ENCODE measurements at places on chromosomes 4 and X. TPM values are rescaled to one million over a fixed set of nuclear protein-coding genes. Genes with fewer than 3 reads are reported as not detected.

Gene PABPC5
- not detected for polyA plus RNA-seq

Gene GPR143
- not detected for polyA plus RNA-seq

Gene ARHGAP36
- polyA plus RNA-seq = not detected

Gene SYNPO2
- 0.24 TPM for polyA plus RNA-seq

Gene TRO
- 0.44 TPM for polyA plus RNA-seq

Gene UNC5C
- polyA plus RNA-seq = not detected

Gene PLAC1
- not detected for polyA plus RNA-seq

Gene TMPRSS11B
- polyA plus RNA-seq = not detected

Gene HSFX3
- polyA plus RNA-seq = not detected

Gene ARAP2
- 10.2 TPM for polyA plus RNA-seq

Gene HSFX4
- not detected for polyA plus RNA-seq

Gene DIPK2B
- polyA plus RNA-seq = not detected

Gene GPR173
- polyA plus RNA-seq = not detected

Gene CSAG1
- polyA plus RNA-seq = not detected

Gene FAM47E
- 0.57 TPM for polyA plus RNA-seq

DNA sequence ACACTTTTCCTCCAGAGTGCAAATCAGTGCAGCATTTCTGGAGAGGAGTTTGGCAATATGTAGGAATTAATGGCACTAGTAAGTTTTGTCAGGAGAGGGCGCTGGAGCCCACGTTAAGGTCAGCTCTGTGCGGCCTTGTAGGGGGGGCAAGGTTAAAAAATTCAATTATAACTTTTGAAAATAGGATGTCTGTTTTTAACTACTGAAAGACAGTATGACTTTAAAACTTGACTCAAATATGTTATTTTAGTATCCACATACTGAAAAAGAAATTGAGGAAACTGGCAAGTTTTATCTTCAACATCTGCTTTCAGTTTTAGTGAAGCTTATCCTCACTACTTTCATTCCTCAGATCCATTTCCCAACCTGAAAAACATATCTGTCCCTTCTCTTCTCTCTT is 30.9 kb upstream of the HSD17B13 start:
- DNase-seq = peak; percentile 16

- DNase-seq = no peak
These were observed 666 bp downstream of the CCDC158 start for GRCh38 chr4:76420188-76420761.

DNA sequence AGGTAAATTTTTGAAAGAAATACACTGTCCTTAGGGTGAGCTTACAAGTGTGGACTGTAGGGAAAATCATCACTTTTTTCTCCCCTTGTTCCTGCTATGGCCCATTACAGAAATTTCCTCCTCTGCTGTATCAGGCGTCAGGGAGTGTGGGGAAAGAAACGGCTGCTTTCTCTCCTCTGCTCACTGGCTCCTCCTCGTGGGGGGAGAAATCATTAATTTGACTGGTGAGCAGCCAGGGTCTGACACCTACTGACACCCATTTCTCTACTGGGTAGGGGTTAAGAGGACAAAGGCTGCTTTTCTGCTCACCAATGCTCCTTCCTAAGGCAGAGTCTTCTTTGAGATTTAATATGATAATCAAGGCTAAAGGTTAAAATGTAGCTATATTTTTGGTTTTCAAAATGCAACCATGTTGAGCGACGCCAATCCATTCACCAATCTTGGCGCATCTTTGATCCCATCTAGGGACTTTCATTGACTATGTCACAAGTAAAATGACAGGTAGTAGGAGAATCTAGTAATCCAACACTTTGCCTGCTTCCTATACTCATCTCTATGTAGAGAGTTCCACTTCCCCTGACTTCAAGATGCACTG is 25.1 kb downstream of the SETD7 start:
- DNase-seq = peak; percentile 45

- DNase-seq = no peak
These were observed 12.8 kb downstream of the ATXN3L start for GRCh38 chrX:13307041-13307440.

DNA sequence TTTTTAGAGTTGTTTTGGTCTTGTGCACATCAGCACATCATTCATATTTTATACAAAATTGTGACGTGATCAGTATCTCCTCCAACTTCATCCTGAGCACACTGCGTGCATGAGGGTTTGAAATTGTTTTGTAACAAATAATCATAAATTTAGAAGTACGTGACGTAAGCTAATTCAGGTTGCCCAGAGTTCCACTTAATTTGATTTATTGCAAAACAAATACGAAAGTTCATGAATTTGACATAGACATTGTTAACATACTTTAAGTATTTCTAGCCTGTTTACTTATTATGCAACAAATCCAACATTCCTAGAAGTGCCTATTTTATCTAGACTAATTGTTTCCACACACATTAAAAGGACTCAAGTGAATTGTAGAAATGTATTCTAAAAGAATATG is 48.3 kb downstream of the MAP7D3 start:
- DNase-seq = no peak

GRCh38 chrX:150062292-150063137 is 124.2 kb upstream of the EOLA2 start:
- DNase-seq = no peak

DNA sequence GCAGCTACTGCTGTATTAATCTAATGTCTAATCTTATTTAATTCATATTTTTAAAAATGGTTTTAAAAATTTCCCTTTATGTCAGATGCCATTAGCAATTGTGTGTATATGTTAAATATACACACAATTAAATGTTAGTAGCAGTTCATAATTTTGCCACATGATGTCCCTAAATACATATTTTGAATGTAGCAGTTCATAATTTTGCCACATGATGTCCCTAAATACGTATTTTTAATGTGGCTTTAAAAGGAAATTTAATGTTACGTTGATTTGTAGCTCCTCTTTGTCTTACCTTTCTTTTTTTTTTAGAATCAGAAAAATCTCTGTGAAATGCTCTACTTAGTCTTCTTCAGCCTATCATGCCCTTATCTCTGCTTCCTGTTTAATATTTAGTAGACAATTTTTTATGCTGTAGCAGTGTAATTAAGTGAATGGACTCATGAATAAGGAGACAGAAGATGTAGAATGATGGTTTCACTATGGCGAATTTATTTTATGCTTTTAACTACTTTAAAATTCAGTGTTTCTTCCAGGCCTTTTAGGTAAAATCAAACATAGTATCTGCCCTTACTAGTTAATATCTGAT is 26.1 kb downstream of the RBM46 start:
- peak; percentile 32 for DNase-seq

- DNase-seq = no peak
These were observed 46.2 kb downstream of the GPC4 start for GRCh38 chrX:133369065-133369464.

- DNase-seq = no peak
These were observed 369.6 kb downstream of the NAF1 start for GRCh38 chr4:162797108-162797507.

- DNase-seq = no peak
These were observed 244.3 kb downstream of the GPAT3 start for GRCh38 chr4:83780053-83780733.

DNA sequence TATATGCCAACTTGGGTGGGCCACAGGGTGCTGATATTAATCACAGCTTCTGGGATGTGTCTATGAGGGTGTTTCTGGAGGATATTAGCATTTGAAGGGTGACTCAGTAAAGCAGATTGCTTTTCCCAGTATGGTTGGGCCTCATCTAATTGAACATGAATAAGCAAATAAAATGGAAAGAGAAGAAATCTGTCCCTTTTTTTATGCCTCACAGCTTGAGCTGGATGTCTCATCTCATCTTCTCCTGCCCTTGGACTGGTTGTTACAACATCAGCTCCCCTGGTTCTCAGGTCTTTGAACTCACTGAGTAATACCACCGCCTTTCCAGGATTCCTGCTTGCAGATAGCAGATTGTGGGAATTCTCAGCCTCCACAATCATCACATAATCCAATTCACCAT is 1149.2 kb downstream of the PCDH18 start:
- no peak for DNase-seq

DNA sequence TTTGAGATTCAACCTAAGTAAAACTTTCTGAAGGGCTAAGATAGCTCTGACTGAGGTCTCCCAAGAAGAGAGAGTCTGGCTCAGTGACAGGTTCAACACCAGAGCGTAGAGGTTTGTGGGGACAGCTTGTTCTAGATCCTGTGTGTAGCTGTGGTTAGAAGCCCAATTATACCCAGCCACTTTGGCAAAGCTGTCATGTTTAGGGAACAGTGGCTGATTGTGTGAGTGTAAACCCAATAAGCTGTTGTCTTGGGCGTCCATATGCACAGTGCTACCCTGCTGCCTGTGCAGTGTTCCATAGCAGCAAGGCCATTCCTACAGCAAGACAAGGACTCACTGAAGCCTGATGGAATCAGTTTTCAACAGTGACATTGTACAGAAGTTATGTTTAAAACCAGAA is 11.2 kb upstream of the SCRG1 start:
- DNase-seq = no peak

- no peak for DNase-seq
These were observed 62.3 kb upstream of the SCRG1 start for GRCh38 chr4:173461170-173461569.

DNA sequence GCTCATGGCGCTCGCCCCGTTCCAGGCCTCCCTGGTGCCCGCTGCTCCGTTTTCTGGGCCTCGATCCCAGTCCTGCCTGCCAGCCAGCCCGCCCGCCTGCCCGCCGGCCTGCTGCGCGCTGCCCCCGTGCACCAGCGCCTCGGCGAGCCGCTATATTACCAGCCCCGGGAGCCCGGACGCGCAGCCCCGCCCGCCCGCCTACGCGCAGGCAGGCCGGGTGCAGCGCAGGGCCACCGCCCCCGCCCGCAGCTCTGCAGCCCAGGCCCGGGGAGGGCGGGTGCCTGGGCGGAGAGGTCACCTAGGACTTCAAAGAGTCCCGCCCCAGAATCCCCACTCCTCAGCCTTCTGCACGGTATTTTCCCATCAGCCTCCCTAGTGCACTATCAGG is at the start of gene MAOB:
Gene MAOB, minus strand, starts transcription at position 157 of the 388 bp plus-strand sequence. Its CDS starts 151 bp downstream, at position 6.
- no peak for DNase-seq

DNA sequence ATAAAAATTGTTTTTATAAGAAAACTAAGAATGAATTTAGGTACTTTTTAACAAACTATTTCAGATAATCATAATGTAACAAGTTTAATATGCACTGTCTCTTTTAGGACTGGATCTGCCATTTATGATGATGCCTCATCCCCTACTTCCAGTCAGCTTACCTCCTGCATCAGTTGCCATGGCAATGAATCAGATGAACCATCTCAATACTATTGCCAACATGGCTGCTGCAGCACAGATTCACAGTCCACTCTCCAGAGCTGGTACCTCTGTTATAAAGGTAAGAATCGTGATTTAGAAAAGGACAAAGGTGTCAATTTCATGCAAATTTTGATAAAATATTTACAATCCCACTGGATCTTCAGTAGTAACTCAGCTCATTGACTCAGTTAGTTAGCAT is 566.2 kb downstream of the DACH2 start:
- DNase-seq = no peak

DNA sequence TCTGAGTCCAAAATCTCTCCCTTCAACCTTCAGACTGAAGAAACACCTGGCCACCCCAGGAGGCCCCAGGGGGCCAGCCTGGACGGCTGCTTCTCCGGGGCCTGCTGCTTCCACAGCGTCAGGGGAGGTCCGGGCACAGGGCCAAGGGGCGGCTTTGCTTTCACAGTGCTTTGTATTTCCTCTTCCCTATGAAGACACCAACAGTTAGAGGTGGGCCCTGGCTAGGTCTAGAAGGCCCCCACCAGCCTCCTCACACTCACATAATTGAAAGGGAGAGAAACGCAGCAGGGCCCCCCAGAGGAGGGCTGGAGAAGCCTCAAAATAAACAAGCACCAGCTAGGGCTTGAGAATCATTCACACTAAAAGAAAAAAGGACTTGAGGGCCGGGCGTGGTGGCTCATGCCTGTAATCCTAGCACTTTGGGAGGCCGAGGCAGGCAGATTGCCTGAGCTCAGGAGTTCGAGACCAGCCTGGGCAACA is 17.8 kb downstream of the SCD5 start:
- no peak for DNase-seq

DNA sequence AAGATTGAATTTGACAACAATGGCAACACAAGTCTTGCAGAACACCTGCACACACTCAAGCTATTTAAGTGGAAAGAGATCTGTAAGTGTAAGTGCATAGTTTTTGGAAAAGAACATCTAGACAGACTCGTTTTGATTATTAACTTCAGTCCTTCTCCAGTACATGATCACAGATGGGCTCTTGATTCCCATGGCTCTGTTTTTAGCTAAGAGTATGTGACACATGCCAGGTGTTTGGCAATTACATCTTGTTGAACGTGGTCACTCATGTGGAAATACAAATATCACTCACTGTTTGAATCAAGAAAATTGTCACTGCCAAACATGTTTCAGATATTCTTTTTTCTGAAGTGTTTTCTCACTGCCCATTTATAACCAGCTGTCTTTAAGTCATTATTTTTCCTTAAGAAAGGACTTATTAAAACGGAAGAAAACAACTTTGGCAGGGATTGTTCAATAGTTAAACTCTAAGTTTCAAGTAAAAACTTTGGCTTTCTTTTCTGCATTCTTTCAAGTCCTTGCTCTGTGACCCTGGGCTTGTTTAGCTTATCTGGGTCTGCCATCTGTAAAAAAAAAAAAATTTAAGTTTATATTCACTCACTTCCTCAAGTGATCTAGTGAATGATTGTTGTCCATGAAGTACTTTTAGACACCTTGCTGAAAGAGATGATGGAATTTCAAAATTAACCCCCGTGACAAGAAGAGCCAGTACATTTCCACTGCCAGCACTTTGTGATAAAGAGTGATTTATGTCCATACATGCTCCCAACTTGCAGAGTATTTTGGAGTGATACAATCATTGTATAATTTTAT is 125.4 kb downstream of the ATXN3L start:
- no peak for DNase-seq

- peak; percentile 3 for DNase-seq
These were observed at the start of gene LRAT for GRCh38 chr4:154743683-154744340. TSS of gene LRAT (plus strand) at chr4:154744000. CDS start at chr4:154744327, 327 bp downstream.

DNA sequence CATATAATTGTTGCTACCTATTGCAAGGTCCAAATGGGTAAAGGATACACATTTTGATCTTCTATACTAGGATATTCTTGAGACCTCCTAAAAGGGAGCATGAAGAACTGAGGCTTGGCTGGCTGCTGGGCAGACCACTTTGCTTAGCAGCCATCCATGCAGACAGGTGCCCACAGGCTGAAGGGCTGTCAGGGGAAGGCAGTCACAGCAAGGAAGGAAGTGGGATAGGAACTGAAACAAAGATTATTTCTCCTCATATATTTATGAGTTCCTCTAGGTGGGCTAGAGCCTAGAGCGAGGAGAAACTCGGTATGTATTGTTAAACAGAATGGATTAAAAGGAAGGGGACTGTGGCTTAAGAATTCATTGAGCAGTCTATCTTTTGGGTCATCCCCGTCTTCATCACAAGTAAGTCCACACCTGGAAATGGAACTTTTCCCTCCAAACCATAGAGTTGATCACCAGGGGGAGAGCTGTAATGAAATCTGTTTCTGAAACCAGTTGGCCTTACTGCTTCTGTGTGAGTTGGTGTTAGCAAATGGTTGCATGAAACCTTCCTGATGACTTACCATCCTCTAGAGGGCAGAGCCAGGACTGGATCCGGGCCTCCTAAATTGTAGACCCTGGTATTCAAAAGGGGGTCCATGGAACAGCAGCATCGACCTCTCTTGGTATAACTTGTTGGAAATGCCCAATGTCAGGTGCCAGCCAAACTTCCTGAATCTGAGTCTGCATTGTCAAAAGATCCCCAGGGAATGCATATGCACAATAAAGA is 42.3 kb downstream of the AFF2 start:
- DNase-seq = no peak

Data from CD4-positive, CD25-positive, alpha-beta regulatory T cell (primary cell).